ENCODE measurements at places on chromosomes 12 and 14. TPM values are rescaled to one million over a fixed set of nuclear protein-coding genes. Genes with fewer than 3 reads are reported as not detected.

The SERPINA12 gene
- total RNA-seq: not detected

The FAM177A1 gene
- 49.9 TPM for total RNA-seq

The TNFAIP2 gene
- total RNA-seq: 135 TPM

The LUM gene
- total RNA-seq: 293 TPM

The APOF gene
- not detected for total RNA-seq

The GALC gene
- total RNA-seq: 15.7 TPM

The KCNH3 gene
- total RNA-seq: 0.05 TPM

The KCNC2 gene
- not detected for total RNA-seq

The CPSF2 gene
- total RNA-seq: 34.9 TPM

The MLF2 gene
- 278 TPM for total RNA-seq

The OTUB2 gene
- total RNA-seq: 0.57 TPM

The PLEKHH1 gene
- 1.8 TPM for total RNA-seq

DNA sequence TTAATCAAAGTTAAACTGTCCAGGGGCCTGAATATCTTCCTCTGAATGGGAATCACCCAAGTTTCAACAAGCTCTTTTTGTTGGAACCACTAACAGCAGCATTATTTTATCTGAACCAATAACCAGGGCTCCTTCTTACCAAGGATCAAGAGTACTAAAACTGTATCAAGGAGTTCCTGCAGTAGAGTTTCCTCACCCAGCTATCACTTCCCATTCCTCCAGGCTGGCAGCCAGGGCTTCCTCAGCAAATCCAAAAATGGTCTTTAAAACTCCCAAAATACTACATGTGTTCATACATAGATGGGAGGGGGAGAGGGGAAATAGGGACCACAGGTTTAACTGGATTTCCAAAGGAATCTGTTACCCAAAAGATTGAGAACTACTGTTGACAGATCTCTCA lies 10.5 kb downstream of the FMNL3 start:
- no peak for DNase-seq

DNA sequence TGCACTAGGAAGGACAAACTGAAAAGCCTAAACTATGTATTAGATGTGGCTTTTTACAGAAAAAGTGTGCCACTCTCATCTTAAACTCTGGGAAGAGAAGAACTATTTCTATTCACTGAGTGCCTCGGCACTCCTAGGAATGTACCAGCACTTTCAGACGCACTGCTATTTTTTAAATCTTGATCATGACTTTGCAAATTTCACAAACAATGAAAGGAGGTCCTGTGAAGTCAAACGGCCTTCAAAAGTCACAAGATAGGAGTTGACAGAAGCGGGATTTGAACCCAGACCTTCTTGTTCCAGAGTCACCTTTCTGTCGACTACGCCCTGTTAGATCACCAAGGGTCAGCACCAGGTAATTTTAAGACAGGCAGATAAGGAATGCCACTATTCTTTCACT lies 365.4 kb downstream of the VRK1 start:
- DNase-seq: no peak

- DNase-seq: no peak
Measured at GRCh38 chr14:104957146-104958113, 20.7 kb downstream of the AHNAK2 start.

DNA sequence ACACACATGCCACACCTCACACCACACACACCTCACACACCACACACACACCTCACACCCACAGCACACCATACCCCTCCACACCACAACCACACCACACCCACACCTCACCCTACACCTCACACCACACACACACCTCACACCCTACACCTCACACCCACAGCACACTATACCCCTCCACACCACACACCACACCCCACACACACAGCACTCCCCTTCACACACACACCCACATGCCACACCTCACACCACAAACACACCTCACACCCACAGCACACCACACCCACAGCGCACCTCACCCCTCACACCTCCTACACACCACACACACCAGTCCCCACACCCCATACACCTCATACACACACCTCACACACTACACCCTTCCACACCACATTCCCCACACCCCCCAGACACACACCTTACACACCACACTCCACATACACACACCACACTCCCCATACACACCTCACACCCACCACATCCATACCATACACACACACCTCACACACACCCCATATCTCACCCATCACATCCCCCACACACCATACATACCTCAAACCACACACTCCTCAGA lies 80.0 kb downstream of the ACTN1 start:
- no peak for DNase-seq

- no peak for DNase-seq
Measured at GRCh38 chr12:132445884-132446632, 43.9 kb upstream of the FBRSL1 start.

DNA sequence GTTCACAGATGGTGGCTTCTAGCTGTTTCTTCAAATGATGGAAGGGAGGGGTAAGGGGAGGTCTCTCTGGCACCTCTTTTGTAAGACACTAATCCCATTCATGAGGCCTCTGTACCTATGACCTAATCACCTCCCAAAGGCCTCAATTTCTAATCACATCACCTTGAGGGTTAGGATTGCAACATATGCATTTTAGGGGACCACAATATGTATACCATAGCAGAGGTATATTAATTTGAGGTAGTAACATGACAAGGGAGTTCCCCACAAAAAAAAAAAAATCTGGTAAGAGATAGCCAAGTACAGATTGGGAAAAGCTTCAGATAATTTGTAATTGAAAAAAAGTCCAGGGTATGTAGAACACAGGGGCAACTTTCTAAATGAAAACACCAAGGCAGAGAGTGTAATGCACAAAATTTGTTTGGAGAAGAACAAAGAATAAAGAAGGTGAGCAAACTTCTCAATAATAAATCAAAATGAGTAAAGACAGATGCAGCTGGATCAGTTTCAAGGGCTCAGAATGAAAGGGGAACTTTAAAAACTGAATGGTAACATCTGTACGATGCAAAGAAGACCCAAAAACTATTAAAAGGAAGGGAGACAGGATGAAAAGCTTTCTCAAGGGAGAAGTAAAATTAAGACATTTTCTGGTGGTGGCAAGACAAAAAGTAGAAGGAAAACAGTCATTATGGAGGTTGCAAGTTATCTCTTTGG lies 125.5 kb upstream of the DCN start:
- no peak for DNase-seq

DNA sequence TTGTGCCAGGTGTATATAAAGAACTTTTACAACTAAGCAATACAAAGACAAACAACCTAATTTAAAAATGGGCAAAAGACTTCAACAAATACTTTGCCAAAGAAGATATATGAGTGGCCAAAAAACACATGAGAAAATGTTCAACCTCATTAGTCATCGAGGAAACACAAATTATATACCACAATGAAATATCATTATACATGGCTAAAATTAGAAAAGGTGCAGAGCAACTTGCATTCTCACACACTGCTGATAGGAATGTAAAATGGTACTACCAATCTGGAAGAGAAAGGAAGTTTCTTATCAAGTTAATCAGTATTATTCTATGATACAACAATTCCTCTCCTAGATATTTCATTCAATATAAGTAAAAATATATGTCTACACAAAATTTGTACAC lies 131.6 kb upstream of the FRMD6 start:
- DNase-seq: peak; percentile 34

DNA sequence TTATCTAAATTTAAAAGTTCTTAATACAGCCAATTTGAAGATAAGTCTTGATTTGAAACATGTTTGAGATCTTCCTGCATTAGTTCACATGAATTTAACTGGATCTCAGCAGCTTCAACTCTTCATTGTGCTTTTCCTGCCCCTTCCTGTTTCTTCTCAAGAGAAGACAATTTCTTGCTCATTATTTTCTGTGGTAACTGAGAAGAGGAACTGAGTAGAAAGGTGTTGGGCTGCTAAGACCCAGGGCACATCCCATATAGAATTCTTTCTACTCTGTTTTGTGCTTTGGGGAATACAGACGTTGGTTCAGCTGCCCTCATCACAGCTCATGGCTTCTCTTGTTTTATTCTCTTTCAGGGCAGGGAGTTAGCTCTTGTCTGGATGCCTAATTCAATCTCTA lies 110.2 kb downstream of the SNAPC1 start:
- DNase-seq: no peak

GRCh38 chr14:75647640-75648039 lies 13.0 kb downstream of the ERG28 start:
- no peak for DNase-seq

DNA sequence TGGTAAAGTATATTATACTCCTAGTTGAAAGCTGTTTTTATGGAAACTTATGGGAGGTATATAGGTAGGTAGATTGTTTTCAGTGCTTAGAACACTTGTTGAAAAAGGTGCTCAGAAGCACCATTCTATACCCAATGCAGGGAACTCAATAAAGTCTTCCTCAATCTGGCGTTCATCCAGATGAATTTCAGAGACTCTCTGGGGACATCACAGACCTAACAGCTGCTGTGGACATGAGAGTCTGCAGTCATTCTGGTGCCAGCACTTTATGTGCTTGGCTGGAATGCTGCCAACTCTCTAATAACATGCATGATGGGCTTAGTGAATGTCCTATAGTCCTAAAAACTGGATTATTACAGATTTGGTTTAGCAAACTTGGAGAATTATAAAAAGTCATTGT lies 115.9 kb downstream of the NTN4 start:
- peak; percentile 7 for DNase-seq

DNA sequence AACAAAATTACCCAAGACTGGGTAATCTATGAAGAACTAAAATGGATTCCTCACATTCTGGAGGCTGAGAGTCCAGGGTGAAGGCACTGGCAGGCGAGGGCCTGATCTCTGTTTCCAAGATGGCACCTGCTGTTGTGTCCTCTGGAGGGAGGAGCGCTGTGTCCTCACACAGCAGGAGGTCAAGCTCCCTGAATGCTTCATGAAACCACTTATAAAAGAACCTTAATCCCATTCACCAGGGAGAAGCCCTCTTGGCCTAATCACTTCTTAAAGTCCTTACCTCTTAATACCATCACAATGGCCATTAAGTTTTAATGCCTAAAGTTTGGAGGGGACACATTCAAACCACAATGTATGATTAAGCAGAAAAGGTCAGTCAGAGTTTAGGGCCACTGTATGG lies 172.4 kb downstream of the EMP1 start:
- DNase-seq: no peak

- no peak for DNase-seq
Measured at GRCh38 chr14:103520657-103521437, 1.8 kb downstream of the CKB start.

Measured in M059J (cell line).